ENCODE measurements at places on chromosomes 2 and 18.

DNA sequence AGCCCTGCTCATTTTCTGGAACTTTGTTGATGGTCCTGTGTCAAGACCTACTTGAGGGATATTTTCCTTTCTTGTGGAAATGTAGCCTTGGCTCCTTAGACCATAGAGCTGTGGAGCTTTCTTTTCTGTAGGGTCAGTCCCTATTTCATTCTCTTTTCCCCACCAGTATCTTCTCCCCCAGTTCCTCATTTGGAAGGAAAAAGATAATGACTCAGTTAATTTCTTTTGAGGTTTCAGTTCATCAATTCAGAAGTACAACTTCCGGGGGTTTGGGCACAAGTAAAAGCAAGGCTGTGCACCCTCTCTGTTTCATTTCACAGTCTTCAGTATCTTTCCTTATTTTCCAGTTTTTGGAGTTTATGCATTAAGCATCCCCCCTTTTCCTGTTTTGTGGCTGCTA lies 70.7 kb downstream of the CDC42EP3 start:
- DNase-seq = no peak

- DNase-seq = no peak
Measured at GRCh38 chr2:47271054-47272000, 116.2 kb upstream of the STPG4 start.

GRCh38 chr2:124915567-124915966 lies 890.5 kb downstream of the CNTNAP5 start:
- no peak for DNase-seq

GRCh38 chr2:26630669-26631360 lies 10.4 kb downstream of the CIB4 start:
- no peak for DNase-seq

DNA sequence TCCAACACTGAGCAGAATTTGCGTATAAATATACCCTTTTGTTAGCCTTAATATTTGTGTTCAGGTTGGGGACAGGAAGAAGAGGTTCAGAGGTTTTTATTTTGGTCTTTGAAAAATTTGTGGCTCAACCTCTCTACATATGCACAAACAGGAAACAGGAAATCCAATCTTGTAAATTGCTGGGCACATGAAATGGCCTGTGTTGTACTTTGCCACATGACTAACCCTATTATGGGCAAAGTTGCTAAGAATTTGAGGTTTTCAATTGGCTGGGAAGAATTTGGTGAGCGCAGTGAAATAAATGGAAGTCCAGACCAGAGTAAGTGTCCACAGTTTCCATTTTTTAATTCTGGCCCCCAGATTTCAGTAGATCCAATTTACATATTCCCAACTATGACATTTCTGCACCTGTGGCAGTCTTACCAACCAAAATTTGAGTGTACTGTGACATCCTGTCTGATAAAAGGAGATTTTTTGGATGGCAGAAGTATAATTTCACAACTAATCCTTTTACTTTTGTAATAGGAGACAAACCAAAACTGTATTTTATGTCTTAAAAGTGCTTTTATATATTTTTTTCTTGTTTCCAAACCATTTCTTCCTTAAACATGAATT lies 63.6 kb downstream of the COX7A2L start:
- DNase-seq = no peak

DNA sequence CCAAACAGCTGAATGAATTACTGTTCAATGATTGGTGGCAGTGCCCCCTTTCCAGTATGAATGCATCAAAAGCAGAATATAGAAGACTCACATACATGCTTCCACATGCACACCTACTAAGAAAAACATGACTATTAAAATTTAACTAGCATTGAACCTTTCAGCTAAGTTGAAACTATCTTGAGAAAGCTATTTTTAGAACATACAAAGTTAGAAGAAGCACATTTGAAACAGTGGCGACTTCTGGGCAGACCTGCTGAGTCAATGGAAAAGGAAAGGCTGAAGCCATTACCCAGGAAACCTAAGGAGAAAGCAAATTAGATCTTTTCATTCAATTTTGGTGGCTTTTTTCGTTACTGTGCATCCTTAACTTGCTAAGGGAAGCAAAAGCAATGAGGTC lies 55.9 kb downstream of the PLA2R1 start:
- DNase-seq = no peak

- DNase-seq = no peak
Measured at GRCh38 chr2:160411167-160411566, 82.4 kb downstream of the RBMS1 start.

All from stimulated activated CD8-positive, alpha-beta memory T cell treated with anti-CD3 and anti-CD28 coated beads, Interleukin-12 subunit alpha, Interleukin-12 subunit beta, amount 100 ng/mL, for 4 hours (primary cell).